ENCODE measurements at places on chromosomes 5 and 9.

- DNase-seq = no peak
These were observed 299.3 kb upstream of the POU5F2 start for GRCh38 chr5:94040591-94041148.

DNA sequence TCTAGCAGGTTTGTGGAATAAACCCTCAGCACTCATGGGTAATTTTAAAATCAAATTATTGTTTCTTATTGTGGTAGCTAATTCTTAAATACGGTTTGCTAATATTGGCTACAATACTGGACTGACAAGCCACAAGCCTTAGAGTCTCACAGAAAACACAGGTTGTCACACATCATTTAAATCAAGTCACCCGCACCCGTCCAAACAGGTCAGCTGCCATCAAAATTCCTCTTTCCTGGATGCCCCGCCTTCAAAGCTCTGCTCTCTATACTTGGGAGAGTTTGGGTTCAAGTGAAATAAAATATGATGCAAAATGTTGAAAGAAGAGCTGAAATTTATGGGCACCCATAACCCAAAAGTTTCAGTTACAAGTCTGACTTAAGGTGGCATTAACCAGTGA, 12.3 kb upstream of the SUSD1 start:
- no peak for DNase-seq

DNA sequence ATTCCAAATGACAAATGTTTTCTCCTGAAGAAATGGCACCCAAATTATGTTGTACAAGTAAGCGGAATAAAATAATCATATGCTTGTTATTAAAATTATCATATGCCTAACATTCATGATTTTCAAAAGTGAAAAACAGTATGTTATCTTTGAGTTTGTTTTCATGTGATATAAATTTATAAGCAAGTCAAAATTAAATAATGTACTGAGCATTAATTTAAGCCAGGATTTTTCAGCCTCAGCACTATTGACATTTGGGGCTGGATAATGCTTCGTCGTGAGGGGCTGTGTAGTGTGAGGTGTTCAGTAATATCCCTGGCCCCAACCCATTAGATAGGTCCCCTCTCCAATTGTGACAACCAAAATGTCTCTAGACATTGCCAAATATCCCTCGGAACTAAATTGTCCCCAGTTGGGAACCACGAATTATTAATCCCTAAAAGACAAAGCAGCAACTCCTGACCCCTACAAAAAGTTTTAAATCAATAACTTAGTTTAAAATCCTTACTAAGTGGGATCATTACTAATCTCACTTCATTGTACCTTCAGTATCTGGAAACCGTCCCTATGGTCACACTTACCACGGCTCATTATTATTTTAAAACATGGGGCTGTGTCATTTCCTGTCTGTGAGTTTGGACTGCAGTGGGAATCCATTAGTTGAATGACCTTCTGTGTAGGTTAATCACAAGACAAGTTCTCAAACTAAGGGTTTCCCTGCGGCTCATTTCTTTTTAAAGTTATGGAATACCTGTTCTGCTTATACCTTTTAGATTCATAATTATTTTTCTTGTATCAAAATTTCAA, 1.3 kb upstream of the NNT start:
- DNase-seq = peak; percentile 1

DNA sequence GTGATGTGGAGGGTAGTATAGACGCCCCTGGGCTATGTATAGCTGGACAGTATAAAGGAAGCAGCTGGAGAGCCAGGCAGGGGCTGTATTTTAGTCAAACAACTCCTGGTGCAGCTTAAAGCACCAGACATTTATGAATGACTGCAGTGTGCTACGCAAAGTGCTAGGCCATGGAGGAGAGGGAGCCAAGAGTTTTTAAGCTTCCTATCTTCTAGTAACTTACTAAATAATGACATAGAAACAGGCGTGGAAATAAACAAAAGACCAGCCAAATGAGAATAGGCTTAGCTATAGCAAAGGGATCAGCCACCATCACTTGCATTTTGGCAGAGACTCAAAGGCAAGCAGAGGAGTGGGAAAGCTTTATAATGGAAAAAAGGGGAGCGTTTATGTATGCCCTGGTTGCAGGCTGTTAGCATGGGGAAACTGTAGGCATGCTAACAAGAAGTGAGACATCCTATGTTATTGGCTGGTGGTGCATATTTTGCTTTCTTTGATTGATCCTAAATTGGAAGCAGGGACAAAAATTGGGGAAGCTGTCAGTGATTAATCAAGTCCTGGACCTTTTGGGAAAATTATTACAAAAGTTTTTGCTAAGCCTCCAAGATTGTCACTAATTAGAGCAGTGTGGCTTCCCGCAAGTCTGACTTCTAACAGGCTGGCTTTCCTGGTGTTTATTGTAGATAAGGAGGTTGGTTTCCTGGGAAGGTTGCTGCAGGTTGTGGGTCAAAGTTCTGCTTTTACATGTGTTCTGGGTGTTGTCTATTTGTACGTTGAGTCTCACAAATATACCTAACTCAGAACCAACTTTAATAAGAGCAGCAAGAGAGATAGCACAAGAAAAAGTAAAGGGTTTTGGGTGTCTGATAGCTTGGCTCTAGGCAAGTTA, 46.6 kb downstream of the RAB3C start:
- no peak for DNase-seq

DNA sequence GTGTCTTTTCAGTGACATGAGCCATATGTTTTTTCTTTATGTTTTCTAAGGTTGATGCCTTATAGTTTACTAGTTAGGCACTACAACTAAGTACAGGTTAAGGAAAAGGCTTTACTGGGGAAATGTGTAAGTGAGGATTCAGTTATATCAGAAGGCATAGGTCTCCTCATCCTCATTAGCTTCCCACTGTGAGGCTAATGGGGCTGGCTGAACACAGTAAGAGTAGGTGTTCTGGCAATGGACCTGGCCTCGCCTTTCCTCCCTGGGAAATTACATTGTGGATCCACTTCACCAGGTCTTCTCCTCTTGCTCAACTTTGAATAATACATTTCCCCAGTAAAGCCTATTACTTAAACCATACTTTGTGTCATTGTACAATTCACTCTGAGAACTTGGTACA, 225.5 kb downstream of the PTPRD start:
- no peak for DNase-seq

- no peak for DNase-seq
These were observed 9.3 kb downstream of the TMEM245 start for GRCh38 chr9:109110329-109111021.

GRCh38 chr9:109967651-109968642, 187.9 kb downstream of the PALM2AKAP2 start:
- no peak for DNase-seq

GRCh38 chr5:81017320-81017719, 57.2 kb downstream of the RASGRF2 start:
- no peak for DNase-seq

DNA sequence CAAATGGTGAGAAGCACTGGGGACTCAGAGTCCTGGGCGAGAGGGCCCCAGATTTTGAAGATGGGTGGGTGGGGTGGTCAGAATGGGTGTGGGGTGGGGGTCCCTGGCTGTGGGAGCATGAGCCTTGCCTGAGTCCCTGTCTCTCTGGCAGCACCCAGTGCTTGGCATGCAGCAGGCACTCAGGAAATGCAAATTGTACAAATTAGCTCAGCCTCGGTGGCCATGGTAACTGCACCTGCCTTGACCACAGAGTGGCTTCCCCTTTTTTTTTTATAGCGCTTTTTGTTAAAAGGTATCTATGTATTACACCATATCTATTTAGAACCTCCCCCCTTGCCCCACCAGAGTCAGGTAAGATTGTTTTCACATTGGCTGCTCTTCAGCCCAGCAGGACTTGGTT, 19.2 kb upstream of the PITX1 start:
- peak; percentile 17 for DNase-seq

- DNase-seq = no peak
These were observed 33.8 kb upstream of the PTGS1 start for GRCh38 chr9:122336866-122337555.

- no peak for DNase-seq
These were observed 120.6 kb downstream of the PTTG1 start for GRCh38 chr5:160542281-160542680.

DNA sequence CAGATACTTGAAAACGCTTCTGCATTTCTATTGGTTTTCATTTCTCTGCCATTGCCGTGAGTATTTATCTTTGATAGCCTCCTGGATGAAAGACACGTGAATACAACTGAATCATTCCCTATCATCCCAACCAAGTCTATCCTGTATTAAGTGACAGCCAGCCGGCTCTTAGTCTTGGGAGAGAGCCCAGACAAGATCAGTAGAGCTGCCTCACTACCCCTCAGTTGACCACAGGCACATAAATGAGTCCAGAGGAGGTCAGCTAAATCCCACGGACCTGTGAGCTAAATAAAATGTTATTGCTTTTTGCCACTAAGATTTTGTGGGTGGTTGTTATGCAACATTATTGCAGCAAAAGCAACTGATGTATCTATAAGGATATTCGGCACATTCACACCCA, 639.0 kb upstream of the ACO1 start:
- DNase-seq = no peak

DNA sequence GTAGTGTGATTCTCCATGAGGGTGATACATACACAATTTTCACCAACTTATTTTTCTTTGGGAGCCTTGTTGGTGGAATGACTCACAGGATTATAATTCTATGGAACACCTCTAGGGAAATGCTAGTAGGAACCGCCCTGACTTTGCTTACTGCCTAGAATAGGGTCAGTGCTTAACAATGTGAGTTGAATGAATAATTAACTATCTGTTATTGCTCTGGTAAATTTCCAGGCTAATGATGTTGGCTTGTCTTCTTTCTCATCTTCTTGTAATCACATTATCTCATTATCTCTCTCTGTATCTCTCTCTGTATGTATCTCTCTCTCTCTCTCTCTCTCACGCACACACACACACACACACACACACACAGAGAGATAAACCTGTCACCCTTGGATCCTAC, 291.1 kb downstream of the TRIM32 start:
- DNase-seq = no peak

DNA sequence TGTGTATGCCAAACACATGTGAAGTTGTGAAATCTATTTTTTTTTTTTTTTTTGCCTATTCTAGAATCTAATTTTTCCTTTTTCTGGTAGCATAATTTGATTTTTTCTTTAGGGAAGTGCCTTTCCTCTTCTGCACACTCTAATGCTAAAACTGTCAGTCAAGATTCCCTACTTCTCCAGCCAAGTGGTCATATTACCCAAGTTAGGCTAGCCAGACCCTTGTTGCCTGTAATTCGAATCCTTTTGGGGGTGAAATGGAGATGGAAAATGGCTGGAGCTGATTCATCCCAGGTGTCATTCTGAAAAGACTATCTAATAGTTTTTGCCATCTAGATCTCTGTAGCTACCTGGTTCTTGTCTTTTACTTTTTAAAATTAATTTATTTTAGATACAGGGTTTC, 24.8 kb upstream of the UBAP1 start:
- DNase-seq = no peak

DNA sequence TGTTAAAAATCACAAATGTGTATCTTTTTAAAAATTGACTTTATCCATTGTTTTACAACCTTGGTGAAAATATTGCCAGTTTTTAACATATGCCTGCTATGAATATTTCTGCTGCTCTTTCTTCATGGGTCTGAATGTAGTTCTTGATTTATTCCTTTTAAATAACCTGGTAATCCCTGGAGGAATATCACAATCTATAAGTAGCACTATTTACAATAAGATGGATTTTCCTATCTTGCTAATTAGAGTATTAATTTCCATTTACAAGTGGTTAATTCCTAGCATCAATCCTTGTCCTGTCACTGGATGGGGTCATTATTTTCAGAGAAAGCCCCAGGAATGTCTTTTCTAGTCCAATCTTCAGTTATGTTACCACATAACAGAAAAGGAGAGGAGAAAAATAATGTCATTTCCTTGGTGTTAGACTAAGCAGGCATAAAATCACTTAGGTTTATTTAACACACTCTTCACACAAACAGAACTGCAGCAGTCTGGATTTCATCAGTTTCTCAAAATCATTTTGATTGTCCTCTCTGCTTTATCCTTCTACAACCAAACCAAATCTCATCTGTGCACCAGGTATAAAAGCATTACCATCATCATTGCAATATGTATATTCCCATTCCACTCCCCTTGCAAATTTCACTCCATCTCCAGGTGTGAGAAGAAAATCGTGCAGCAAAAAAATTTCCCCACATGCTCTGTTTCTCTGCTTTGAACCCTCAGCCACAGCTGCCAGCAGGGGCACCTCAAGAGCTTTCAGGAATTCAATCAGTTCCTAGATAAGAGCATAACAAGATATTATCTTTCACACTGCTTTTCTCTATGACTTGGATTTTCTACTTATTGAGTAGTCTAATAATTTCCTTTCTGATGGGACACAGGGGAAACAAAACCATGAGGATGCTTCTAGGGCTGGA, 204.1 kb downstream of the SEC61B start:
- no peak for DNase-seq

DNA sequence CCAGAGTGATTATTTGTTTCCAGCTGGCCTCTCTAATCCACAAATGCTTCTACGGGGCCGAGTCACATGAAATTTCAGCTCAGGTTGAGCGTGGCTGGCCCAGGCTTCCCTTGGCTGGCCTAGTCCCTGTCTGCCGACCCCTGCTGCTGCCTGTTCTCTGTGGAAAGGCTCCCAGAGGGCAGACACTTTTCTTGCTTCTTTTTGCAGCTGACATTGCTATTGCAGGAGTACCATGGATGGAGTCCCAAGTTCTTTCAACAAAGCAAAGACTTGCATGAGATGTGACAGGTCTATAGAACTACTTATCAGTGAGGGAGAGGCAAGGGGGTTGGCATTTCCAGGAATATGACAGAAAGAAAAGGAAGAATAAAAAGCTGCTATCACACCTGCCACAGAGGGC, 287.4 kb upstream of the ARRDC3 start:
- DNase-seq = no peak

DNA sequence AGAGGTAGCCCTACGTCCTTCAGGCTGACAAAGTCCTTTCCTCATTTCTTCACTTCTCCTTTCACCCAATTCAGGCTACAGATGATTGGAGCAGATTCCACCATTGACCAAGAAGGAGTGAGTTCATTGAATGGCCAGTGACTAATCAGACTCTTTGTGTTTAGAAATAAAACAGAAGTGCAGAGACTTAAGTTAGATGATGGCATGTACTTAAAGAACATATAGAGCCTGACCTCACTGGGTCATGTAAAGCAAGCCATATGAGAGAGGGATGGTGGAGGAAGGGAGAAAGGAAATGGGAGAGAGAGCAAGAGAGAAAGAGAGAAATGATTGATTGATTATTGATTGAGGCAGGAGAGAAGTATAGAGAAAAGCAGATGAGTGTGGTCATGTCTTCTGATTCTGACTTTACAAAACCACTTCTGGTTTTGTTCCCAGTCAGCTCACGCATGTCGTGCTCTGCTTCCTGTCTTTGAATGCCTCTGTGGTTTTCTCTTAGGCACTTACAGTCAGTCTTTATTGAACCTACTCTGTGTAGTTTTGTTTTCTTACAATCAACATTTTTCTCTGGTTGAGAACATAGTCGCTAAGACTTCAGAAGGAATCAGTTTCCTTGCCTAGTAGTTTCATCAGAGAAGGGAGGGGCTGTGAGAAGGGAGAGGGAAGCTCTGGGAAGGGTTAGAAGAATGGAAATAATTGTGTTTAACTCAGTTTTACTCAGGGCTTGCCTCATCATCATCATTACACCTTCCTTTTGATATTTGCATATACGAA, 149.2 kb upstream of the KLF9 start:
- no peak for DNase-seq
